ENCODE measurements at places on chromosomes 1 and 21. TPM values are rescaled to one million over a fixed set of nuclear protein-coding genes. Genes with fewer than 3 reads are reported as not detected.
A peak's percentile ranks its signal among the peaks of the same experiment; 100 is the strongest.

DNA sequence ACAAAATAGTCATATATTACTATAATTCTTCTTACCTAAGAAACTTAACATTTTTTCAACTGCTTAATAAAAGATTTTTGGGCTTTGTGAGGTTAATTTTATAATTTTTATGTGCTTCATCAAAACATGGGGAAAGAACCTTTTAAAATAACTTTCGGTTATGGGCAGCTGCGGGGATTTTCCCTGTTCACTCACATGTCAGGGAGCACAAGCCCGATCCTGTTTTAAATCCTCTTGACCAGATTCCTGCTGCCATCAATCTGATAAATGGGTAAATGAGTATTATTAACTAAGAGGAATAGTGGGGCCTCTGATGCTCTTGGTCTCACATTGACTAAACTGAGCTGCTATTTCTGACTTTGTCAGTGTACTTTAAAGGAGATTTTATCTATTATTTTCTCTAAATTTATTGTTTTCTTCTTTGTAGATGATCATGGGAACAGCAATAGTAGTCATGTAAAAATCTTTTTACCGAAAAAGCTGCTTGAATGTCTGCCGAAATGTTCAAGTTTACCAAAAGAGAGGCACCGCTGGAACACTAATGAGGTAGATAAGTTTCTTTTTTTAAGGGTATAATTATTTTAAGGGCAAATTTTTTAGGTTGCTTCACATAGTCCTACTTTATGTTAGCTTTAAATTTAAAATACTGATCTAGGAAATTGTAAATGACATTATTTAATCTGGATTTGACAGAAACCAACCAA lies 39.6 kb downstream of the CAMTA1 start:
- DNase-seq: no peak

GRCh38 chr1:229636042-229636441 lies 10.0 kb downstream of the URB2 start:
- DNase-seq: no peak

GRCh38 chr1:226123591-226124471 lies 61.3 kb downstream of the H3-3A start:
- peak; percentile 79 for DNase-seq

ALX3 gene
- not detected for total RNA-seq

DNA sequence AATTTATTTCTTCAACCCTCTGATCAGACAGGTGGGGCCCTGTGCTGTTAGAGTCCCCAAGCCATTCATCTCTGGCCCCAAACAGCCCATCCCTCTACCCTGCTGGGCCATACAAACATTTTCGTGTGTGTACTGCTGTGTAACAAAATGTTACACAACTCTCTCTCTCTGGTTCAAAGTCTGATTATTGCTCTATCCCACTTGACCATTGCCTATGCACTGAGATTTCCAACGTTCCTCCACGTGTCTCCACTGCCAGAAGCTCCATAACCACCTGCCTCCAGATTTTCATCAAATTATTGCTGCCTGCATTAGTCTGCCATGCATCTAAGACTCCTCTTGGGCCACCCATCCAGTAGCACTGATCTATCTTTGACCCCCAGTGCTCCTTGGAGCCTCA lies 104.8 kb downstream of the ELAVL4 start:
- DNase-seq: no peak

DNA sequence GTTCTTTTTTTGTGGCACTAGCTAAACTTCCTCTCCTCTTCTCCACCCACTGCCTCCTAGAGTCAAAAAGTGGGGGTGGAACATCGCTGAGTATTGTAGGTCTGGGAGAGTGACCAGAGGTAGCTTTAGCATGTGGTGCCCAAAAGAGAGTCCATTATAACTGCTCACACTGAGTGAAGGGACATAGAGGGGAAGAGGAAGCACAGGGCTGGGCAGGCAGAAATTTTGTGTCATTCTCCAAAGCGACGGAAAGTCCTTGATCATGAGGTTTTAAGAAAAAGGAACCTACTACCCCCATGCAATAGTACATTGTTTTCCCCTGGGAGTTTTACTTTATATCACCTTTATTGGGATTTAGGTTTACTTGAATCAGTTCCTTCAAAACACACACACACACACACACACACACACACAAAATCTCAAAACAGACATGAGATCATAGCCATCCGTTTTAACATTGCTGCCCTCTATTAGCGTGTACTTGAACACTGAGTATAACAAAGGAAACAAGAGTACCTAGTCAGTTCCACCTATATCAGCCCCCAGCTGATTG lies 4.1 kb downstream of the CD84 start:
- DNase-seq: peak; percentile 13

SPAG17 gene
- 2.7 TPM for total RNA-seq

RIMKLA gene
- total RNA-seq: 4.4 TPM

UBAP2L gene
- 118 TPM for total RNA-seq

- DNase-seq: no peak
Observed at GRCh38 chr1:116510361-116510760, 60.5 kb downstream of the CD58 start.

- DNase-seq: no peak
Observed at GRCh38 chr1:153217212-153217611, at the start of gene PRR9. Gene PRR9, plus strand, starts transcription at chr1:153217584. Its CDS starts 561 bp downstream, at chr1:153218145.

CFHR4 gene
- total RNA-seq: not detected

DNA sequence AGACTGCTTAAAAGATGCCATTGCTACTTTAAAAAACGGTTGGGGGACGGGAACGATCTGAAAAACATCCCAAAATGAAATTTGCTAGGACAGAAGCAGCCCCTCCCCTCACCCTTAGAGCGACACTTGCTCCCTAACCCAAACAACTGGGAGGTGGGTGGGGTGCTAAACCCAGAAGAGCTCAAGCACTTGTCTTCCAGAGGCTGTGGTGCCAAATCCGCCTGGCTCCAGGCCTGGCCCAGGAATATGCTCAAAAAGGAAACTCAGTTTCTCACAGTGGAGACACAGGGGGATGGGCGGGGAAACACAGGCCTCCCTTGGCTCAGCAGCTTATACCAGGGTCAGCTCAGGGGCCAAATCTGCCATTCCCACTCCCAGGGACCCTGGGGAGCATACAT lies 644 bp upstream of the PBXIP1 start:
- no peak for DNase-seq

- no peak for DNase-seq
Observed at GRCh38 chr1:183444243-183444642, 26.1 kb upstream of the NMNAT2 start.

DNA sequence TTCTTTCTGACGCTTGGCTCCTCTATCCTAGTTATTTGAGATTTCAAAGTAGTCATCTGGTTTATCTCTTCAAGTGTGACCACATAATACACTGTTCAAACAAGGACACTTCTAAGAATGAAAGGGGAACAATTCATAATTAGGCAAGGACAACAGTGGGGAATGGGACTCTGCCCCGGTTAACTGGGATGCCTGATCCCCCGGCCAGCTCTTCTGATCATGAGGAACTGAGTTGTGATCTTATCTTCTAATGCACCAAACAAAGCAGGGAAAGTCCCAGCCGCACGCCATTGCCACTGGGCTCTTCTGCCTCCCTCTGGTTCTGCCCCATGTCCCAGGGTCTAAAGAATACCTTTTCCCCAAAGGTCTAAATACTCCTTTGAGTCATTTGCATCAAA lies 158.2 kb upstream of the IRF2BP2 start:
- DNase-seq: no peak

DNA sequence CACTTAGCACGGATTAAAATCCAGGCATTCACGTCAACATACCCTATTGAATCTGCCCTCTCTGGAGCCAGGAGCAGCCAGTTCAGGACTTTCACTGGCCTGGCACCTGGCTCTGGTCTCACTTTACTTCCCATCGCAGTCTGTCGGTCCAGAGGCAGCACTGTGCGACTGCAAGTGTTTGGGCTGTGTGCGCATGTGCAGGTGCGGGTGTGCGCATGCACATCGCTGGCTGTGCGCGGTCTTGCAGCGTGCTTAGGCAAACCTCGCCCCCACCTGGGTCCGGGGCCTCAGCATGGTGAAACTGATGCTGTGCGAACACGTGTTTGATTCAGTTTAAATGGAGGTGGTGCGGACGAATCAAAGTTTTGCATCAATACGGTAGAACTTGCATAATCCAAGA lies 38.0 kb downstream of the ATF3 start:
- DNase-seq: no peak

DNA sequence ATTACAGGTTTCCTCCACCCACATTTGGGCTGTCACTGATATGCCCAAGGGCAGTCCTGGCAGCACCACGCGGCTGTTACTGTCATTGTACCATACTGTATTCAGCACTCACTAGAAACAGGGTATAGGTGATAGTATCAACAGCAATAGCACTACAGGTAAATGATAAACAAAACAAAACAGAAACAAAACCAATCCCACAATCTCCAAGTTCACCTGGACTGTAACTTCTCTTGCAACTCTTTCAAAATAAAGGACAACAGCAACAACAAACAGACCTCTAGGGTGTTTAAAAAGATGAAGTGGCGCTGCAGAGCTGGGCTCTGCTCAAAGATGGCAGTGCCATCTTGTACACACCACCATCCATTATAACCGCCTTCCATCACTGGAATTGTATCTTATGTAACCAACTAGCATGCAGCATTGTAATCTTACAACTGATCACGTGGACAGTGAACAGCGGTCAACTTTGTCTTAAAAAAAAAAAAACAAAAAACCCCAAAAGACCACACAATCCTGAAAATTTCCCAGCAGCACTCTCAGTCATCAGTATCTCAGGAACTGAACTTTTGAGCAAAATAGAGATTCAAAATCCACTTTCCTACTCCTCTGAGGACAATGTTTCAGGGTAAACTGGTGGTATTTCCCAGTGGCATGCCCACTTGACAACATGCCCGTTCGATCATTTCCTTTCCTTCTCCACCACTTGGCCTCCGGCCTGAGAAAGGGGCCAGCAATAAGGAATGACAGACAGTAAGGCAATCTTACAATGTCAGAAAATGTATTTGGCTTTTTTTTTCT lies 3.8 kb downstream of the IRF2BP2 start:
- peak; percentile 44 for DNase-seq

GRCh38 chr1:18412882-18413353 lies 67.8 kb upstream of the KLHDC7A start:
- DNase-seq: no peak

- peak; percentile 69 for DNase-seq
Observed at GRCh38 chr1:228989992-228990827, 254.9 kb downstream of the RHOU start.

GRCh38 chr1:86567878-86568277 lies 21.0 kb downstream of the CLCA4 start:
- DNase-seq: no peak

GRCh38 chr1:112244131-112244530 lies 151.9 kb upstream of the CTTNBP2NL start:
- DNase-seq: no peak

GRCh38 chr1:32801096-32801715 lies 16.0 kb downstream of the YARS1 start:
- no peak for DNase-seq

- DNase-seq: no peak
Observed at GRCh38 chr1:108117945-108118902, 81.9 kb downstream of the SLC25A24 start.

IL6R gene
- total RNA-seq: 31.2 TPM

SEMA4A gene
- 24.4 TPM for total RNA-seq

Measured in mucosa of gallbladder (tissue), 1 donor.